ENCODE measurements at places on chromosomes 11 and 22.

GRCh38 chr11:5841797-5842196 is at the start of gene OR52E6:
Gene OR52E6, minus strand, starts transcription at chr11:5841897. Its CDS starts 0 bp downstream, at chr11:5841897.
- no peak for DNase-seq

DNA sequence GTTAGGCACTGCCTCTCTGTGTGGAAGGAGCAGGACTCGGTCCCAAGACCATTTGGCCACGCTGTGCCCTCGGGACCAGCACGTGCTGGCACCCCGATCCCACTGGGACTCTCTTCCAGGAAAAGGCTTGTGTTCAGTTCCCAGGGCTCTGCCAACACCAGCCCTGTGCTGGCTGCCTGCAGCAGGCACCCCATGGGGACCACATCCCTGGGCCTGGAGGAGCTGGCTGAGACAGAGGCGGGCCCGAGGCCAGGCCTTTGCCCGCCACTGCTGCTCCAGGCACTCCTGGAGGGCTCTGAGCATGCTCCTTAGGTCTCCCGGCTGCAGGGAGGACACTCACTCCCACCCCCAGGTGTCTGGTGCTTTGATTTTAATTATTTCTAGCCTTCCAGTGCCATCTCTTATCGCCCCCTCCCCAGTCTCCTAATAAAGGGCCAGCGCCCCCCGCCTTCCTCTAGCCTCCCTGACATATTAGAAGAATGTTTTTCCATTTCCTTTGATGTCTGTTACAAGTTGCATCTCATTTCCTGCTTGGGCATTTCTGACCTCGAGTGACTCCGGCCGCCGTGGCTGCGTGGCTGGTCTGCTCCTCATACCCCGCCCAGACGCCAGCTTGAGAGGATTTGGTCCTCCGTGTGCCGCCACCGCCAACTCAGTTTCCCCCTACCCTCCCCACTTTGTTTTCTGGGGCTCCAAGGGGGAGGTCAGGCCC is 14.4 kb downstream of the CDKN1C start:
- no peak for DNase-seq

- no peak for DNase-seq
These were observed 23.2 kb downstream of the MFNG start for GRCh38 chr22:37462983-37463382.

DNA sequence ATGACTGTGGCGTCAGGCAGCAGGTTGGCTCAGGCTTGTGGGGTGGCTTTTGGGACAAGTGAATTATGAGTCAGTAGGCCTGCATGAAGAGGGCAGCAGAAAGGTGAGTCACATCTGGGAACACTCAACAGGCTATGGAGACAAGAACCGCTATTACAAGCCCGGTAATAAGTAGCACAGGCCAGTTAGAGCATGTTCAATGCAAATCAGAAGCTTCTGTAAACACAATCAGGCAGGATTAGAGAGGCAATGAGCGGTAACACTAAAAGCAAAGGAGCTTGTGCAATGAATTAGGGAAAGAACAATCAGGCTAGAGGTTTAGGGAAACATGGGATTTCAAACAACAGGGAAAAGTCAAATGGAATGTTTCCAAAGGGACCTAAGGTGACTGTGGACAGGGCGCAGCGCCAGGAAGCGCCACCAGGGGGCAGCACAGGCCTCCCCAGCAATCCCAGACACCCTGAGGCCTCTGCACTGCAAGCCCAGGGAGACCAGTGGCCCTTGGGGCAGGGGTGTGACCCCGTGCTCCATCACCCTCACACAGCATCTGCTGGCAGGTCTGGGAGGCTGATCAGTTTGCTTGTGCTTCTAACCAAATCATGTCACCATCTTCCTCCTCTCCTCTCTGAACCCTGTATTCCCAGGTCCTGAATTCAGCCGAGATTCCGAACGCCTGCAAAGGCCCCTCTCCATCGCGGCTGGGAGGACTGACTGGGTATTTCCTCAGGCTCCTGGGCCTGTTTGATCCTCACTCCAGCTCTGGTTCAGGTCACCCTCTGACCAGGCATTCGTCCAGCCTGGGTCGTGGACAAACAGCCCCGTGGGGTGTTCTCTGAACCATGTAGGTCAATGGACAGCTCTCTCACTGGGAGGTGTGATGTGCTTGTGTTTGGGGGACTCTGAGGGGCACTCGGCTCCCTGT is 50.0 kb downstream of the C11orf58 start:
- DNase-seq, result peak; percentile 54

- no peak for DNase-seq
These were observed 55.0 kb upstream of the GLYAT start for GRCh38 chr11:58786693-58787092.

DNA sequence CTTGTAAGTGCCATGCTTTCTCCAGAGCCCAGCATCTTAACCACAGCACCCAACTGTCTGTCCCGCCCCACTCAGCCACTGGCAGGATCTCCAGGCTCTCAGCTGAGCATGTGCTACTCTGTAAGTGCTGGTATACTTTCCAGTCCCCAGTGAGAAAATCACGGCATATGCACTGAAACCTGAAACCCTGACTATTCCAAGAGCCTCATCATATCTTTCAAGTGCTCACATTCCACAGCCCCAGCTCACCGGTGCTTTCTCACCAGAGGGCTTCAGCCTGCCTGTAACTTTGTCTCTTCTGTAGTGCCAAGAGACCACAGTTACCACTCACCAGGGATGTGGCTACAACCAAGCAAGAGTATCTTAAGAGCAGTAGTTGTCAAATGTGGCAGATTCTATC is 24.4 kb upstream of the PAMR1 start:
- DNase-seq, result no peak

DNA sequence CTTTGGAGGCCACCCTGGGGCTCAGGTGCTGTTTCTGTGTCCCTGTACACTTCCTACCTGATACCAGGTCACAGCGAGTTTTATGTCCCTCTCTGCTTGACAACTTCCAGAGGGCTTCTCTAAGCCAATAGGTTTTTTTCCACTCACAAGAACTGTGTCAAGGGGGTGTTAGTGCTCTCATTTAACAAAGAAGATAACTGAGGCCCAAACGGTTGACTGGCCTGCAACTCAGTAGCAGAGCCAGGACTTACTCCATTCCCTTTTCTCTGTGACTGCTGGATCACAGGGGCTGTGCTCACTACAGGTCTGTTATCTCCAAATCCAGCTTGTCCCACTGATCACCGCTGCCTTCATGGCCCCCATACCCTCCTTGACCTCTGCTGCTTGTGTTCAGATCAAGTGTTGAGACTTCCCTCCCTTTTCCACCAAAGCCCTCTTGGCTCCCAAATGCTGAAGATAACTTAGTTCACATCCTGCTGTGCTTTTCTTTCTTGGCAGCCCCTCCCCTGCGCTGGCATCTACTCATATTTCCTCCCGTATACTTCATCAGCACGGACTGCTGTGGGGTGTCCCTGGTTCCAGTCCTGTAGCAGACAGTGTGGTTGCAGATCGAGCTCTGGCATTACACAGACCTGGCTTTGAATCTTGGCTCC is 41.3 kb downstream of the POU2F3 start:
- no peak for DNase-seq

DNA sequence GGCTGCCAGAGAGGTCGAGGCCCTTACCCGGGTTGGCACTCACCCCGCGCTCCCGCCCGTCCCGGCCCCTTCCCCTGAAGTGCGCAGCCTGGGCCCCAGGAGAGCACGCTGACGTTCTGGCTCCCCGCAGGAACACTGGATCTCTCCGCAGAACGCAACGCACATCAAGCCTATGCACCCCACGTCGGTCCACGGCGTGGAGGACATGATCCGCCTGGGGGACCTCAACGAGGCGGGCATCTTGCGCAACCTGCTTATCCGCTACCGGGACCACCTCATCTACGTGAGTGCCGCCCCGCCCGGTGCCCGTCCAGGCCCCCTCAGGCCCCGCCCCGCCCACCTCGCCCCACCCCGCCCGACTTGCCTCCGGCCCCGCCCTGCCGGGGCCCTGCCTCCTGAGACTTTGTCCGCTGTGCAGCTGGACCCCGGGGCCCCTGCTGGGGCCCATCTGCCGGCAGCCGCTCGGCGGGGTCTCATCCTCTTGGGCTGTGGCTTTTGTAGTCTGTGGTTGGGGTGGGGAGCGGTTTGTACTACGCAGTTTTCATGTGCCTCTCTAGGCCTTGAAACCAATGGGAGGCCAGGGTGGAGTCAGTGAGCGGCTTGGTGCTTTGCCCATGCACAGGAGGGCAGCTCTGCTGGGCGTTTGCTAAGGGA is 19.7 kb downstream of the MYO7A start:
- peak; percentile 46 for DNase-seq

DNA sequence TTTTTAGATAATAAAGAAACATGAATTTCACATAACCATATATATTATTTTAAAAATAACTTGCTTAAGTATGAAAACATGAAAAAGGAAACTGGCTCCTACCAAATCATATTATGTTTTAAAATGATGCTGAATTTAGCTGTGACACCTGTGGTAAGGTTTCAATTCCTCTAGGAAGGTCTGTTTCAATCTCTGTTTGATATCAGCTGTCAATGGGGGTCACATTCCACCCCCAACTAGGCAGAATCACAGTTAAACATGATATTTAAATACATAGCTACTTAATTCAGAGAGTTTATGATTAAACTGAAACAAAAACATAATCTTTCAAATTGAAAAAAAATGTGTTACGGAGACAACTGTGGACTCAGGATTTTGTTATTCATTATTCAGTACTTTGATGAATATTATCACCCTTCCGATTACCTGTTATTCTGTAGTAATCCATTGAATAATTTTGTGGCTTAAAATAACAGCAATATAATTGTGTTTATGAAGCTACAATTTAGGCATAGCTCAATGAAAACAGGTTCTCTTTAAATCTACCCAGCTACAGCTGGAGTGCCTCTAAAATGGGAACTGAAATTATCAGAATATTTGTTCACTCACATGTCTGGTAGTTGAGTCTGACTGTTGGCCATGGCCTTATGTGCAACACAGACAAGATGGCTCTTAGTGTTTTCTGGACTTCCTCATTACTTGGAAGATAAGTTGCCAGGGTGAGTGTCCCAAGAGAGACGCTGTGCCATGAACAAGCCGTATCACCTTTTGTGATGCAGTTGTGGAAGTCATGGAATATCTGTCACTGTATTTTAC is 244.6 kb upstream of the ANO3 start:
- DNase-seq, result no peak

DNA sequence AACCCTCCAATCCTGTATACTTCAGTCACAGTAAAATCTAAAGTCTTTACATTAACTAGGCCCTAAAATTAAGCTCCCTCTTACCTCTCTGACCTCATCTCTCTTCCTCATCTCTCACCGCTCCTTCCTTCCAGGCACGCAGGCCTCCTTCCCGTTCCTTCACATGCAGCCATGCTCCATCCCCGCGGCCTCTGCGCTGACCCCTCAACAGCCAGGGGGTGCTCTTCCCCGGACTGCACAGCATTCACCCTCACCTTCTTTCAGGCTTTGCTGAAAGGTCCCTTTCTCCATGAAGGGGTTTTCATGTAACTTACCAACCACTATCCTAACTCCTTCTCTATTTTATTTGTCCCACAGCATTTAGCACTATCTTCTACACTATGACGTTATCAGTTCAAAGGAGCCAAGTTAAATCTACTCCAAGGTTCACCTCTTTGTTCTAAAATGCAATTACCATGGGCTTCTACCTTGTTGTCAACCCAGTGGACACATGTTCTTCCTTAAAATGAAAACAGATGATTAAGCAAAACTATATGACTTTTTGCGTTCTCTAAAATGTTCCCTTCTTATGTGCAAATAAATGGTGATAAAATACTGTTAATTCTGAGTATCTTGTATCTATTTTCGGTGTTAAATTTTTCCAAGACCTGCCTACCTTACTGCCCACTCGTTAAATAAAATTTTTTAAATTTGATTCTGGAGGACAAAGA is 57.8 kb upstream of the APOA1 start:
- DNase-seq, result peak; percentile 18

DNA sequence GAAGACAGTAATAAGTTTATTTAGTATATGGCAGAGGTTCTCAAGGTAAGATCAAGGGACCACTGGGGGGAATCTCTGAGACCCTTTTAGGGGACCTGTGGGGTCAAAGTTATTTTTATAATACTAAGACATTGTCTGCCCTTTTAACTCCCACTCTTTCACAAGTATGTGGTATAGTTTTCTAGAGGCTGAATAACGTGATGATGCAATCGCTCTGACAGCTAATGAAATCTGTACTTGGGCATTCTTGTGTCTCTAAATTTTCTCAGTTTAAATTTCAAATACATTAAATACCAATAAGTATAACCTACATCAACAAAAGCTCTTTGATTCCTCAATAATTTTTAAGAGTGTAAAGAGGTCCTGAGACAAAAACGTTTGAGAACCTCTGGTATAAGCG is 147.9 kb downstream of the ATG16L2 start:
- DNase-seq, result no peak

GRCh38 chr11:115439385-115439784 is 64.8 kb downstream of the CADM1 start:
- no peak for DNase-seq

- no peak for DNase-seq
These were observed 47.2 kb downstream of the BUD13 start for GRCh38 chr11:116725434-116726221.

GRCh38 chr11:31814176-31814868 is 3.2 kb upstream of the PAX6 start:
- no peak for DNase-seq

DNA sequence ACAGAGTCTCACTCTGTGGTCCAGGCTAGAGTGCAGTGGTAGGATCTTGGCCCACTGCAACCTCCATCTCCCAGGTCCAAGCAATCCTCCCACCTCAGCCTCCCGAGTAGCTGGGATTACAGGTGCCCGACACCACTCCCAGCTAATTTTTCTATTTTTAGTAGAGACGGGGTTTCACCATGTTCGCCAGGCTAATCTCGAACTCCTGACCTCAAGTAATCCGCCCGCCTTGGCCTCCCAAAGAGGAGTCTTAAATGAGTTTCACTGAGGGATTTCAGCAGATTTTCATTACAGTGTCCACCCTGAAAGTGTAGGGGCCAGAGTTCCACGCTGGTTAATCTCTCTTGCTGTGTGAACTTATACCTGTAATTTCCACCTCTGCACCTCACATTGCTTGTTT is 412 bp upstream of the RPS3 start:
- DNase-seq, result no peak

DNA sequence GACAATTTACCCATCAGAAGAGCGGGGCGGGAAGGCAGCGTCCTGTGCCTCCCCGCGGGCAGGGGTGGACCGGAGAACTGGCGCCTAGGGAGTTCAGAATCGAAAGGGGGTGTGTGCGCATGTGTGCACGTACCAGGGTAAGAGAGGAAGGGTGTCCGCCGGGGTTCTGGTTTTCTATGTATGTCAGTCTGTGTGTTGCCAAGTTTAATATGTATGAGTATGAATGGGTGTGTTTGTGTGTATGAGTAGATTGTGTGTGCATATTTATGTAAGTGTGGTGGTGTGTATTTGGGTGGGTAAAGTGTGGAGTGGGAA is 2.0 kb downstream of the KCNC1 start:
- no peak for DNase-seq

DNA sequence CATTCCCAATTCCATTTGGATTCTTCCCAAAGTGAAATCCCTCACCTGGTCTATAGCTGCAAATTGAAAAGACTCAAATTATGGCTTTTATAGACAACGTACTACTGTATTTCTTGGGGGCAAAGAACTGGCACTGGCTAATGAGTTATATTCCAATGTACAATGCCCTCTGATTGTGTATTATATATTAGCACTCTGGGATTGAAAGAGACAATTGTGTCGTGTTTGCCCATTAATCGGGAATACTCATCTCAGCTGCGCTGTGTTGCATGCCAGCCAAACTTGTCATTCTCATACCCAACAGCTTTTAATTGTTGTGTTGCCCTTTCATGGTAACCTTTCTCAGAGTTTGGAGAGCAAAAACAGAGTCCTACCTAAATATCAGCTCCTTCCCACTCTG is 55.0 kb upstream of the ZBTB44 start:
- DNase-seq, result no peak

All from CD4-positive, alpha-beta T cell treated with Interleukin-10 for 1 hour (primary cell).